Stimulated activated CD4-positive, alpha-beta T cell treated with anti-CD3 and anti-CD28 coated beads, Interleukin-4, amount 100 ng/mL, for 48 hours (primary cell): ENCODE measurements at places on chromosomes 2 and 18.
A peak's percentile ranks its signal among the peaks of the same experiment; 100 is the strongest.

GRCh38 chr2:53740170-53740569, 27.4 kb upstream of the CHAC2 start:
- DNase-seq, result no peak

DNA sequence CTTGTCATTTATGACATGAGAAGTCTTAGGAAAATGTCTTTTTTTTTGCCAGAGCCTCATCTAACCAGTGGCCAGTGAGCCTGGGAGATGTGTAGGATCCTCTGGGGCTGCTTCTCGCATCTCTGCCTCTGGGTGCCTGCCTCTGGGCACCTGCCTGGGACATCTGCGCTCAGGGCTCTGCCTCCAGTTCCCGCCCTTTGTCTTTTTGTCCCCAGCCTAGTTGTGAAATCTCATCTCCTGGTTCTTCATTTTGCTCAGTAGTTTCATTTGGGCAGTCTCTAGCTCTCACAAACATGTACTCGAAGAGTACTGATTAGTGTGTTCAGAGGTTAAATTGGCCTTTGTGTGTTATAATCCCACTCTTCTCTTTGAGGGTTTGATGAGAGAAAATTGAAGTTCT, 92.0 kb downstream of the LTBP1 start:
- DNase-seq, result no peak

DNA sequence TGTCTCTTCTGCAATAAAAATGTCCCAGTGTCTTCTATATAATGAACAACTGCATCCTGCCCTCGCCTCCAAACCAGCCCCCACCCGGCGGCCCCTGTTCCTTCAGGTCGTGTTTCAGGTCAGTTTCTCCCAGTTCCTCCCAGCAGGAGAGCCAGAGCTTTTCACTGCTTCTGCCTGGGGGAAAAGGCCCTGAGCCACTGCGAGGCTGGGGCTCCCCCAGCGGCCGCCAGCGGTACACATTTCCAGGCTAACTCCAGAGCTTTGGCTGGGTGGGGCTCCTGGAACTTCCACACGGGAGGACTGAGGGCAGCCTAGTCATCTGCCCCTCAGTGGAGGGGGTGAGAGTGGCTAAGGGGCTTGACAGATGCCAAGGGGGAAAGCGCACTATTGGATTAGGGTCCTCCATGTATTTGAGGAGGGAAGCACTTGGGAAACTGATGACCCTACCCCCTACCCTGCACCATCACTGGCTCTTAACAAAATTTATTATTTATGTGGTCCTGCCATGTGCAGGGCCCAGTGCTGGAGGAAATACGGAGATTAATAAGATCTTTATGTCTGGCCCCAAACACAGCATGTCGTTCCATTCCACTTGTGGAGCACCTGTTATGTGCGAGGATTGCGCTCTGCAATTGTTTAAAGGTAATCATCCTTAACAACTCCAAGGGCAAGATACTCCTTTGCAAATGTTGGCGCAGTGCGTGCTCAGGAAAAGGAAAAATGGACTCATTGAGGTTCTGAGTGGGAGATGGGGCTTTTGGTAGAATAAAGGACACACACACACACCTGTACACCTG, 17.3 kb upstream of the CYS1 start:
- DNase-seq, result no peak

- DNase-seq, result no peak
Observed at GRCh38 chr18:456361-457139, 44.0 kb downstream of the COLEC12 start.

DNA sequence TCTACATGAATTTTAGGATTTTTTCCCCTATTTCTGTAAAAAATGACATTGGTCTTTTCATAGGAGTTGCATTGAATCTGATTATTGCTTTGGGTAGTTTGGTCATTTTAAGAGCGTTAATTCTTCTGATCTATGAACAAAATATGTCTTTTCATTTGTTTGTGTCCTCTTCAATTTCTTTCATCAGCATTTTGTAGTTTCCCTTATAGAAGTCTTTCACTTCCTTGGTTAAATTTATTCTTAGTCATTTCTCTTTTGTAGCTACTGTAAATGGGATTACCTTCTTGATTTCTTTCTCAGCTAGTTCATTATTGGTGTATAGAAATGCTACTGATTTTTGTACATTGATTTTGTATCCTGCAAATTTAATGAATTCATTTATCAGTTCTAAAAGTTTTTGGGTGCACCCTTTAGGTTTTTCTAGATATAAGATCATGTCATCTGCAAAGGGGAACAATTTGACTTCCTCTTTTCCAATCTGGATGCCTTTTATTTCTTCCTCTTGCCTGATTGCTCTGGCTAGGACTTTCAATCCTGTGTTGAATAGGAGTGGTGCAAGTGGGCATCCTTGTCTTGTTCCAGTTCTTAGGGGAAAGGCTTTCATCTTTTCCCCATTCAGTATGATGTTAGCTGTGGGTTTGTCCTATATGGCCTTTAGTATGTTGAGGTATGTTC, 36.6 kb upstream of the AAK1 start:
- no peak for DNase-seq

DNA sequence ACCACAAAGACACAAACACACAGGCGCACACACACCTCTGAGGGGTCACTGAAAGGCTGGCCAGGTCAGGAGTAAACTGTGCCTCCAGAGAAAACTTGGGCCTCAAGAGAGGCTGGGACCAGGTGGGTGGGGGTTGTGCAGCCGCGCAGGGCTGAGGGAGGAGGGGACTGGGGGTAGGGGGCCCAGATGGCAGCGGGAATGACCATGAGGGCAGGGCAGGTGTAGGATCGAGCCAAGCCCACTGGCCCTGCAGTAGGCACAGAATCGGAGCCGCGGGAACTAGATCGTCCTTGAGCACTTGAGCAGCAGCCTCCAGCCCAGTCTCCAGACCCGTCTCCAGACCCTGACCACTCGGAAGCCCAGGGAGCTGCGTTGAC, 36.8 kb downstream of the ANKMY1 start:
- DNase-seq, result no peak

GRCh38 chr2:23037596-23037995, 347.4 kb upstream of the KLHL29 start:
- no peak for DNase-seq

DNA sequence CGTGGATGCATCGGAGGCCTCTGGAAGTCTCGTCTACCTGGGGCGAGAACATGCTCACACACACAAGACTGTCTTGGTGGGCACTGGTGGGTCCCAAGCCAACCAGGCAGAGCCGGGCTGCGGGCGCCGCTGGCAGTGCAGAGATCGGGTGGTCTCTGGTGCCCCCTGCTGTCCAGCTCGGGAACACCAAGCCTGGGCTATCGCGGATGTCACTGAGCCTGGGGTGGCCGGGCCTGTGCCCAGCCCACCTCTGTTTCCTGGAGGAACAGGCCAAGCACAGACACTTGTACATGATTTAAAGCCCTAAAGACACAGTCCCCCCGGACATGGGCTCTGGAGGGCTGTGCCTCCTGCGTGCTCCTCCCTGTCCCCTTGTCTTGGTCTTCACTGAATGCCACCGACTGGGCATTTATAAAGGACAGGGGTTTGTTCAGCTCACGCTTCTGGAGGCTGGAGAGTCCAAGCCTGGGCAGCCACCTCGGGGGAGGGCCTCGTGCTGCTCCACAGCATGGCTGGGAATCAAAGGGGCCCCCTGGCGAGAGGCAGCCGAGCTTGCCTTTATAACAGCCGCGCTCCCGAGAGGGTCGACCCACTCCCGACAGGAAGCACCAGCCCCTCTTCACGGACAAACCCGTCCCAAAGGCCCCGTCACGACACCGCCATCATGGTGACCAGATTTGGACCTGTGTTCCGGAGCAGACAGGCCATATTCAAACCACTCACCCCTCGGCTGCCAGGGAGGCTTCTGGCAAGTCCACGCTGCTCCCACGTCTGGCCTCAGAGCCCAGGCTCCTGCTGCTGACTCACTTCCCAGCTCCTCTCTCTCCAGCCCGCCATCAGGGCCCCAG, 3.6 kb upstream of the OTOS start:
- DNase-seq, result peak; percentile 58

DNA sequence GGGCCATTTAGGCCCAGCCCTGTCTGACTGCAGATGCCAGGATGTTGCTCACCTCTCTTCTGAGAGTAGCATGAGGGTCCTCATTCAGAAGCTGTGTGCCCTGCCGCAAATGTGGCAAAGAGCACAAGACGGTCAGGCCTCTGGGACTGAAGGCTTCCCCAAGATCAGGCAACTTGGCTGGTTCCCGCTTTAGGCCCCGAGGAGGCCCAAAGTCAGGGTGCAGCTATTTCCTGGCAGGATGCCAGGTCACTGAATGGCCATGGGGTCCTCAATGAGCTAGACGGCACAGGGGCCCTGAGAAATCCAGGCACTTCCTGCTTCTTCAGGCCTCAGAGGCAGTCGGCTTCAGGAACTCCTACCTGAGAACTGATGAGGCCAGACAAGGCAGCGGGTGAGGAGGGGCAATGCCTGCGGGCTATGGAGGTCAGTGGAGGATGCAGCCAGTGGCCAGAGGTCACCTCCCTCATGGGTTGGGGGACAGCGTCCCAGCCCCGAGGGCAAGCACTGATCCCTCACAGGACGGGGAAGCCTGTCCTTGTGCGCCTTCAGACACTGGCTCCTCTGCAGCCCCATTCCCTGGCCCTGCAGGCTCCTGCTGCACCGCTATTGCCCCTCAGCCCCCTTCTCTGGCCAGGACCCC, 44.9 kb downstream of the LMAN2L start:
- no peak for DNase-seq

DNA sequence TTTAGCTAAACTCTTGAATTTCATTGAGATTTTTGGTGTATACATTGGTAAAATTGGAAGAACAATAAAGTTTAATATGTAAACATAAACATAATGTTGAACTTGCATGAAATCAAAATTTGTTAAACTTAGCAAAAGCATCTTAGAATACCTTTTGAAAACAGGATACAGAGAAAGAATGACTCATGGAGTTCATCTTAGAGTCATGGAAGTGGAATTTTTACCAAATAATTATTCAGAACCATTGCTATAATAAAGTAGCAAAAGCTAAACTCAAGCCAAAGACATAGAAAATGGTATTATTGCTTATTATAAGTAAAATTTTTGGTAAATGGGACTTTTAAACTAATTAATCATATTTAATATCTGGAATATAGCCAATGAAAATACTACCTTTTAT, 841.6 kb upstream of the SLC39A10 start:
- no peak for DNase-seq

GRCh38 chr2:189104934-189105333, 74.6 kb downstream of the COL5A2 start:
- DNase-seq, result no peak

GRCh38 chr2:1817256-1818051, 73.1 kb upstream of the PXDN start:
- peak; percentile 58 for DNase-seq

- no peak for DNase-seq
Observed at GRCh38 chr2:15729709-15730544, 138.3 kb downstream of the DDX1 start.

DNA sequence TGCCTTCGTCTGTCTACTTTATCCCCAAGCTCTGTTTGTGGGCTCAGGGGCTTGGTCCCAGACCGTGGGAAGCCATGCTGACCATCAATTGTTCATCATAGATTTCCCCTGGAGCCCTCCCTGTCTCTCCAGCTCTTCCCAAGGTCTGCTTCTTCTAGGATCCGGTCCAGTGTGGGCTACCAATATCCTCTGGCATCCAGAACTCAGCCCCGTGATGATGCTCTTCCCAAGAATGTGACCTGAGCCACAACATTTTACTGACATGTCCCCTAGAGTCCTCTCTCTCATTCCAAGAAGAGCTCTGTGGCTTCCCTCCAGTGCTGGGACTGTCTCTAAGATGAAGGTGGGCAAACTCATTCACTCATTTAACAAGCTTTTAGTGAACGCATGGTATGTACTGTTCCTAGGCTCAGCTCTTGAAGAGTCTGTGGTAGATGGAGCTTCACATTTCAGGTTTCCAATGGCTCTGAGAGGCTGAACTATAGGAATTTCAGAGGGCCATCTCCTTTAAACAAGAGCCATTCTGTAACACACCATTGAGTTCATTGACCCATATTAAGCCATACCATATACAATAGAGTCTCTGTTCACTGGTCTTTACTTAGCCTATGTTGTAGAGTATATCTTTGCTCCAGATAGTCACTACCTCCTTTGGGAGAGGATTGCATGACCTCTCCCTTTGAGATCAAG, 142.0 kb upstream of the APCDD1 start:
- no peak for DNase-seq

DNA sequence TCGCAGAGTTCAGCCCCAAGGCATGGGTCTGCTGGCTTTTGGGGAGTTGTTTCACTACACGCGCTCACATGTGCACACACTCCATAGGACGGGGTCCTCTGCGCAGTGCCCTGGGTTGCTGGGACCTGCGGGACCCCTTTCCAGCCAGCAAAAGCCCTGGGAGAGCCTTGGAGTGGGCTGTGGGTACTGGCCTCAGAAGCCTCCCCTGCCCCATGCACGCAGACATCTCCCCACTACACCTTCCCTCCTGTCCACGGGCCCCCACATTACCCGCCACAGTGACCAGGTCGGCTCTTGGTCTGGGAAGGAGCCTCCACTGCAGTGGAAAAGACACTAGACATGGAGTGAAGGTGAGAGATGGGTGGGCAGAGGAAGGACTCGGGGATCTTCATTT, 48.5 kb downstream of the FAM168B start:
- no peak for DNase-seq

DNA sequence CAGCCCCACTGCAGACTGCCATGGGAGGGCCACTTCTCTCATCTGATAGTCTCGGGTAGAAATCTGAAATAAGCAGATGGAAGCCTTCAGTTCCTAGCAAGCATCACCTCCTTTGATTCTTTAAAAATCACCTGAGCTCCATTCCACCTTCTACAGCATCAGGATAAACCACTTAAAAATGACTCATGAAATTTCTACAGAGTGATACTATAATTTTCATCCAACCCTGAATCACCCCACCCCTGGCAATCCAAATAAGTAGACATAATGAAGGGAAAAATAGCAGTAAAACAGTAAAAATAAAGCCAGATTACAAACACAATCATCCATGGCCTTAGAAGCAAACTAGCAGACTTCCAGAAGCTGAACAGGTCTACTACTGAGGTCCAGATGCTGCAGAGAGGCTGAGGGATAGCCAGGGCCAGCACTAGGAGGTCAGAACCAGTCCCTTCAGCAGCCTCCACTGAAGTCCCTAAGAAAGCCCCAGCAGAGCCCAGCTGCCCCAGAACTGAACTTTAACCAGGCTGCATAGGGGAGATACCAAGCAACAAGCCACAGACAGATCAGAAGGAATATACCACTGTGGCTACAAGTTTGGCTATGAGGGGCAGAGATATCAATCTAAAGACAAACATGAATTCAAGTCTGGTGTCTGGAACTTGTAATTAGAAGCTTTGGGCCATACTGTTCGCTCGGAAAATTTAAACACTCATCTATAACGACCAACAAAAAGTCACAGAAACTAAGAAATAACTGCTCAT, 54.7 kb upstream of the RNU4ATAC start:
- DNase-seq, result no peak

GRCh38 chr18:11861583-11862288, 10.5 kb downstream of the CHMP1B start:
- no peak for DNase-seq

DNA sequence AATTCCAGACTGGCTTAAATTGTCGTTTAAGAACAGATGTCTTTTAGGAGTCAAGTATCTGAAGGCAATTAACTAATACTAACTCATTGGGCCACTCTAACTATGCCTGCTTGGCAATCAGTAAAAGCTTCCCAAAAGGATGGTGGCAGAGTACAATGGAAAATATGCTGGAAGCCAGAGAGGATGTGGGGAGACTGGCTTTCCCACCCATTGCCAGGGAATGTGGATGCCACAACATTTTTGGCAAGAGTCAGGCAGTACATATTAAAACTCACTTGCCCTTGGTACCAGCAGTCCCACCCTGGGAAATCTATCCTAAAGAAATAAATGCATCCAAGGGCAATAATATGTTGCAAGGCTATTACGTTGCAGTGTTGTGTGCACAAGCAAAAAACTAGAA, 74.0 kb upstream of the FZD7 start:
- no peak for DNase-seq
